Forelimb muscle (tissue), 1 donor: ENCODE measurements at places on chromosomes 4 and X. TPM values are rescaled to one million over a fixed set of nuclear protein-coding genes. Genes with fewer than 3 reads are reported as not detected.

- DNase-seq, result peak; percentile 35
These were observed 94.3 kb downstream of the DDIT4L start for GRCh38 chr4:100095729-100096595.

Gene TBC1D14
- 37.0 TPM for polyA plus RNA-seq

GRCh38 chr4:142366769-142367181, 479.3 kb downstream of the INPP4B start:
- no peak for DNase-seq

Gene NPY2R
- 0.08 TPM for polyA plus RNA-seq

GRCh38 chr4:77910676-77911075, 48.0 kb downstream of the MRPL1 start:
- no peak for DNase-seq

Gene CLIC2
- polyA plus RNA-seq, result 3.6 TPM

- no peak for DNase-seq
These were observed 73.0 kb downstream of the TLL1 start for GRCh38 chr4:165945991-165946390.

Gene AFF2
- polyA plus RNA-seq, result 0.66 TPM

DNA sequence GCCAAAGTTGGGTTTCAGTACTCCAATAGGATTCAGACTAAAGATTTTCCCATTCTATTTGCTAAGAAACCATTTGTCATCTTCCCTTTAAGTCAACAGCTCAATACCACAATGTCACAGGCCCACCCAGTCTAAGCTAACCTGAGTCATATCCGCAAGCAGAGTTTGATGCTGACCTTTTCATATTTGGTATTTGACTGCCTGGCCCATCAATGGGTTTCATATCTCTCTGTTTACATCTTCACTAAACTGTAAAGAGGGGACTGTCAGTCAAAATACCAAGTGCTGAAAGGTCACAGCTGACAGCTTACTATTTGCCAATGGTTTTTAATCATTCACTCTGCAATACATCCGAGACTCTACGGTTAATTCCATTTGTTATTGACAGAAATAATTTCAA, 707.5 kb upstream of the ACTRT1 start:
- DNase-seq, result no peak

Gene GPC4
- 95.4 TPM for polyA plus RNA-seq

DNA sequence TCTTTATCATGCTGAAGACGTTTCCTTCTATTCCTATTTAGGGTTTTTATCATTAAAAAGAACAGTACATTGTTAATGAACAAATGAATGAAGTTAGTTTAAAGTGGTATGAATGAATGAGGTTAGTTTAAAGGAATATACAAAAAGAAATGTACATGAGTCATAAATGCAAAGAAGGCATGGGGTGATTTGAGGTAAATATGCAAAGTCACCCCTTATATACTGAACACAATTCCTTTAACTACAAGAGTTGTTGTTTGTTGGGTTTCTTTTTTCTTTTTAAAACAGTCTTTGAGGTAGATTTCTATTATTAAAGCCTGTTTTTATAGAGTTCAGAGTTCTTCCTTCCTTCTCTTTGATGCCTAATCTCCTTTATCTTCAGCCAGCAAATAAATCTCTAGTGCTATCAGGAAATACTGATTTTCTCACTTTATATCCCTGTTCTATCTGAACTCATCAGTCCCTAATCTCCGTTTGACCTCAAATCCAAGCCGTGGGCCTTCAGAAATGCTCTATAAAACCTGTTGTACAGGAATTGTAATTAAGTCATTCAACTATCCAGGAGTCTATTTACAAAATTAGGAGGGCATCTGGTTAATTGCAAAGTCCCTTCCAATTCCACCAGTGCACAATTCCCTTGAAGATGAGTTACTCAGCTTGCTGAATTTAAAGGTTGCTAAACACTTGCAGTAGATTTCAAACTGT, 31.6 kb upstream of the ABCG2 start:
- no peak for DNase-seq

Gene FGF13
- 81.2 TPM for polyA plus RNA-seq

DNA sequence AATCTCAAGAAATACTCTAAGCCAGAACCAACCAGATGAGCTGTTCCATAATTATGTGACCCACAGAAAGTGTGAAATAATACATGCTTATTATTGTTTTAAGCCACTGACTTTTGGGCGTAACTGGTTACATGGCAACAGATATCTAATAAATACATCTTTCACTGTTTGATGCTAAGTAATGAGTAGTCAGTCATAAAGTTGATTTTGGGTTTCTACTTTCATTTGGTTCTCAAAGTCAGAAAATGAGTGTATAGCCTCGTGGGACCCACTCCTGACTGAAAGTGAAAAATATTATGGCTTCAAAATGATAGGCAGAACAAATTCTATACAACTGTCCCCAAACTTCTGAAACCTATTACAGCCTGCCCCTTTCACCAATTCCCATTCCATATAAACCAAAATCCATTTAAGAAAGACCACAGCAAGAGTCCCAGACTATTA, 88.0 kb upstream of the CBR4 start:
- DNase-seq, result no peak

DNA sequence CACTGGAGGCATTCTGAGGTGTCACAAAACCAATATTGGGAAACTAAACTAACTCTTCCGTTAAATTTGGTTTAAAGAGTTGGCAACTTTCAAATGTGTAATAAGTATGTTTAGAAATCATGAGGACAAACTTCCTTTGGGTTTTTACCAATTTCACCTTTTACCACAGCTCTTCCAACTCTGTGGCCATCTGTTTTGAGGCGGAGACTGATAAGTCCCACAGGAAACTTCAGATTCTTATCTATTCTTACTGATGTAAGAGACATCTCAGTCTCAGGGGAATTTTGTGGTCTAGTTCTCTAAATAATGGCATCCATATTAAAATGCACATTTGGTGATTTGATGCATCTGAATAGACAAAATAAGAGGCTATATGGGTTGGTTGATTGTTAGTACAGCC, 229.2 kb upstream of the AFF2 start:
- no peak for DNase-seq

Gene FGB
- polyA plus RNA-seq, result not detected

DNA sequence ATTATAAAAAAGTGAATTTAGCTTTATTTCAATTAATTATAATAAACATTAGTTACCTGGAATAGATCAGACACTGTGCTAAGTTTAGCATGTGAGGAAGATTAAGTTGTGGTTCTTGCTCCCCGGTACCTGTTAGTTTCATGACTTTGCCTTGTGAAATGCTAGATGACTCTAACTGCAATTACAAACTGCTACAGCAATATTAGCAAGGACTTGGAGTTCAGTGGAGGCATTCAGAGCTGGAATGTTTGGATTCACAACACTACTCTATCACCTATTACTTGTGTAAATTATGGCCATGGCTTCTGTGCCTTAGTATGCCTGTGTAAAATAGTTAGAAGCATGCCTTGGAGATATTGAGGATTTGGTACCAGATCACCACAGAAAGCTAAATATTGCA, 21.4 kb upstream of the ANXA10 start:
- no peak for DNase-seq

DNA sequence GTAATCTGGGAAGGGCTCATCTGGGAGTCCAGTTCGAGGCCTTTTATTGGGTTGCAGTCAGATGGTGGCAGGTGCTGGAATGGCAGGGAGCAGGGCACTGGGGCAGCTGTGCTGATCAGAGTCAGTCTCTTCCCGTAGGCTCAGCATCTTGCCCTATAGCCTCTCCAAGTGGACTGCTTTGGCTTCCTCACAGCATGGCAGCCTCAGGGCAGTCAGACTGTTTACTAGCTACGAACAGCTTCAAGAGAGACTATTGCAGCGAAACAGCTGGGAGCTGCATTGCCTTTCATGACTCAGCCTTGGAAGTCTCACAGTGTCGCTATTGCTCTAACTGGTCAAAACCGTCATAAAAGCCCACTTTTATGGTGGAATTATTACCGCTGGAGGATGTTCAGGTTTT, 26.8 kb upstream of the DUSP21 start:
- no peak for DNase-seq

DNA sequence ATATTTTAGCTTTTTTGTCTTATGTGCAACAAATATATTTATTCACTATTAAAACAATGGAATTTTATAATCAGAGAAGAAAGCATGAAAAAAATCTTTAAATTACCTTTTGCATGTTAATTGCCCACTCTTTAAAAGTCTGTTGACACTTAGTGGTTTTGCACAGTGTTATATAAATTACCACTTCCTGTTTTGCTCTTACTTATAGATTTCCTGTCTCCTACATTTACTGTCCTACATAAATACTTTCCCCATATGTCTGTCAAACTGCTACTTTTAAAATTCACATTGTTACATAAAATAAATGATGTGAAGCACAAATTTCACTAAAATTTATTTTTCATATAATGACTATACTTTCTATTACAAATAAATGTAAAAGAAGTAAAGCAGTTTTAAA, 161.1 kb upstream of the NDST4 start:
- no peak for DNase-seq

Gene LGI2
- polyA plus RNA-seq, result 4.4 TPM
